Memory B cell (primary cell): ENCODE measurements at places on chromosomes 6 and 20.

- H3K27me3 ChIP-seq: peaks cover 21% of the 10 kb centered on the region
- H3K4me1 ChIP-seq: peaks cover 4% of the 10 kb centered on the region
- peak overlapping the region; percentile 65 for H3K4me3 ChIP-seq
- DNase-seq: no peak
- H3K36me3 ChIP-seq: no peaks in the 10 kb centered on the region
Observed at GRCh38 chr6:28648878-28649375, 123.2 kb downstream of the GPX5 start.

DNA sequence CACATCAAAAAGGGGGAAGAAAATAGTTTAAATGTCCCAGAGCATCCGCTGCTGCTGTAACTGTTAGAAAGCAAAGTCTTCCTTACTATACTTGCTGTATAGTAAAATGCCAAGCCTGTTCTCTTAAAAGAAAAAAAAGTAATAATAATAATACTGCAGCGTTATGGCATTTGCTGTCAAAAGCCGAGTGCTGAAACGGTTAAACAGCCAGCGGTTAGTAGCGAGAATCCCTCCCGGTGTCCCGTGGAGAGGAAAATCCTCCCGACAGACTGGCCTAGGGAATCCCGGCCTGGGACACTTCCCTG, 19.5 kb upstream of the NFATC2 start:
- no peak for DNase-seq

- no peak overlapping the region for H3K4me3 ChIP-seq
- H3K4me1 ChIP-seq: peaks cover 4% of the 10 kb centered on the region
- H3K27ac ChIP-seq: no peak overlapping the region
- peaks cover 4% of the 10 kb centered on the region for H3K36me3 ChIP-seq
Observed at GRCh38 chr6:42740725-42741124, 5.2 kb downstream of the TBCC start.

DNA sequence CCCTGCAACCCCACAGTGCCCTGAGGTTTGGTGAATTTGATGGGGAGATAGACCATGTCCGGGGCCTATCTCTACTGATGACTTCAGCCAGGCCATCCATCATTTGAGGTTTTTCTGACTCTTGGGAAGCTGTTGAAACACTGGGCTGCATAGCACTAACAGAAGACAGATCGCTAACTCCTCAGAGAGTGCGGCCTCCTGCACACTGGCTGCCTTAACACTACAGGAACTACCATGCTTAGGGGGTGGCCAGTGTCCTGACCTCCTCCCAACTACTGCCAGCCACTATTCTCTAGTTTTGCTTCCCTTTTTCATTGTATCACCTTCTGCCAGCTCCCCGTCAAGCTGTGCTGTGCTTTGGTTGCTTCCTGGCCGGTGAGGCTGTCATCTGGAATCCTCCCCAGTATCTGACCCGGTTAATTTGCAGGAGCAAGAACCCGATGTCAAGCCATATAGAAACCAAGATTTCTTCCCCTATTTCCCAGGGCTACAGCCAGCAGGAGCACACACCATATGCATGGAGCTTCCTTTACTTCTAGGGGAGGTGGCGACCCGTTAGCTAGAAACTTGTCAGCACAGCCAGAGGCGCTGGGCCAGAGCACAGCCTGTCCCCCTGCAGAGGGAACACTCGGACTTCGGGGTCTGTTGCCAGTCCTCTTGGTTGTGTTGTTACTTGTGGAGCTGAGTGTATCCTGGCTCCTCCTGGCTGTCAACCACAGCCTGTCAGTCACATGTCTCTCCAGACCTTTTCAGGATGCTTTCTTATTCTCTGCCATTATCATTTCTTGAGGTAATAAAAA, 57.3 kb upstream of the TRAF3IP2 start:
- no peak overlapping the region for H3K4me3 ChIP-seq
- H3K27me3 ChIP-seq: no peaks in the 10 kb centered on the region
- H3K36me3 ChIP-seq: peaks cover 10% of the 10 kb centered on the region
- peaks cover 3% of the 10 kb centered on the region for H3K4me1 ChIP-seq
- peak overlapping the region; percentile 6 for H3K27ac ChIP-seq

GRCh38 chr6:55674672-55675071, 95.7 kb upstream of the HMGCLL1 start:
- no peaks in the 10 kb centered on the region for H3K4me1 ChIP-seq
- no peaks in the 10 kb centered on the region for H3K36me3 ChIP-seq
- no peak overlapping the region for H3K4me3 ChIP-seq
- no peak for DNase-seq

GRCh38 chr6:87766211-87766610, 64.2 kb upstream of the AKIRIN2 start:
- H3K27ac ChIP-seq: no peak overlapping the region
- H3K4me1 ChIP-seq: no peaks in the 10 kb centered on the region
- DNase-seq: no peak

DNA sequence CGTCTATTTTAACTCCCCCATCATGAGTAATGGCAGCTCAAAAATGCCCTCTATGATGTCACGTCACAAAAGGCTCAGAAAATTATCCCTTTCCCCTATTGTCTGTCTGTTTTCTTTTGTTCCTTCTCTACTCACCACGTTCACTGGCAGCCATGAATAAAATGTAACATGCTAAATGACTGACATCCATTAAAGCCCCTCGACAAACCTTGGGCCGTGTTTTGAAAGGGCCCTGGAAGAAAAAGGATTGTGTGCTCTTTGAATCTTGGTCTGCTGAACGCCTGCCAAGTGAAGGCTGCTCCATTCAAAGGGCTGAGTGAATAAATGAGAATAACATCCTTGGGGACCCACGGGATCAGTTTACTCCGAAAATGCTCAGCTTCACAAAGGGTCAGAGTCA, 118.7 kb downstream of the RPS12 start:
- peaks cover 3% of the 10 kb centered on the region for H3K4me1 ChIP-seq
- H3K4me3 ChIP-seq: no peak overlapping the region
- H3K36me3 ChIP-seq: no peaks in the 10 kb centered on the region
- peaks cover 14% of the 10 kb centered on the region for H3K27me3 ChIP-seq
- H3K27ac ChIP-seq: no peak overlapping the region

DNA sequence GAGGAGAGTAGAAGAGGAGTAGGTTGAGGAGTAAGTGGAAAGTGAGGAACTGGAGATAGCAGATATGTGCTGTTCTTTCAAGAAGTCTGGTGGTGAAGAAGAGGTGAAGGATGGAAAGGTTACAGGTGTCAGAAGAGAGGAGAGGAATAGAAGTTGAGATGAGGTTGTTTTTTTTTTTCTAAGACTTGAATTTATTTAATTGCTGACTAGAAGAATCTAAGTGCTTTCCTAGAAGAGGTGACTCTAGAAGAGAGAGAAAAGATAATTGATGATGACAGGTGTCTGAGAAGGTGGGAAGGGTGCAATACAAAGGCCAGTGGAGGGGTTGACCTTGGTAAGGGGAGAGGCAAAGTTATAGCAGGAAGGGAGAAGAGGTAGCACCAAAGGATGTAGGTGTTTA, 25.6 kb downstream of the NDUFAF5 start:
- H3K4me3 ChIP-seq: no peak overlapping the region
- DNase-seq: no peak
- no peaks in the 10 kb centered on the region for H3K4me1 ChIP-seq
- H3K36me3 ChIP-seq: peaks cover 13% of the 10 kb centered on the region
- no peaks in the 10 kb centered on the region for H3K27me3 ChIP-seq

GRCh38 chr20:59948828-59949720, 8.9 kb downstream of the FAM217B start:
- peak overlapping the region; percentile 56 for H3K27ac ChIP-seq
- H3K4me3 ChIP-seq: no peak overlapping the region
- peaks cover 7% of the 10 kb centered on the region for H3K36me3 ChIP-seq
- H3K4me1 ChIP-seq: peaks cover 4% of the 10 kb centered on the region

- H3K4me1 ChIP-seq: no peaks in the 10 kb centered on the region
- H3K27ac ChIP-seq: no peak overlapping the region
- no peak for DNase-seq
- H3K27me3 ChIP-seq: peaks cover 24% of the 10 kb centered on the region
- H3K4me3 ChIP-seq: no peak overlapping the region
Observed at GRCh38 chr20:62430311-62430853, 3.0 kb upstream of the RBBP8NL start.

DNA sequence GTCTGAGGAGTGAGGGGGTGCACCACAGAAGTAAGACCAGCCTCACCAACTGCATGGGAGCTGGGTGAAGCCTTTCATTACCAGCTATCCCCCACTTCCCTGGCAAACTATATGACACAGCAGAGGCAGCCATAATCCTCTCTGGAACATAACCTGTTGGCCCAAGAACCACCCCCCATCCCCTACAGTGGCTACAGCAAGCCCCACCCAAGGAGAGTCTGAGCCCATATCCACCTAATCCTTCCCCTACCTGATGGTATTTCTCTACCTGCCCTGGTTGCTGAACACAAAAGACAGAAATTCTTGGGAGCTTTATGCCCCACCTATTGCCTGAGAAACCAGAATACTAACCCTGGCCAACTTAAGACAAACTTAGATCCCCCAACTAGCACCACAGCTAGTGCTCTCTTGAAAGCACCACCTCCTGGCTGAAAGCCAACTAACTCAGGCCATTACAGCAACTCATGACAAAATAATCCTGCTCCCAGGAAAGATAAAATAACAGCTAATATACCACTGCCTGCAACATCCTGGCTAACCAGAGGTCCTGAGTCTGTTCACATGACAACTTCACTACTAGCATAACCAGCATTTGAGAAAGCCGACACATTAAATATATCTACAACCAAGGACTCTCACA, 11.2 kb downstream of the RNGTT start:
- H3K4me3 ChIP-seq: no peak overlapping the region
- H3K27me3 ChIP-seq: no peaks in the 10 kb centered on the region
- H3K4me1 ChIP-seq: peaks cover 16% of the 10 kb centered on the region
- no peak overlapping the region for H3K27ac ChIP-seq
- DNase-seq: no peak

DNA sequence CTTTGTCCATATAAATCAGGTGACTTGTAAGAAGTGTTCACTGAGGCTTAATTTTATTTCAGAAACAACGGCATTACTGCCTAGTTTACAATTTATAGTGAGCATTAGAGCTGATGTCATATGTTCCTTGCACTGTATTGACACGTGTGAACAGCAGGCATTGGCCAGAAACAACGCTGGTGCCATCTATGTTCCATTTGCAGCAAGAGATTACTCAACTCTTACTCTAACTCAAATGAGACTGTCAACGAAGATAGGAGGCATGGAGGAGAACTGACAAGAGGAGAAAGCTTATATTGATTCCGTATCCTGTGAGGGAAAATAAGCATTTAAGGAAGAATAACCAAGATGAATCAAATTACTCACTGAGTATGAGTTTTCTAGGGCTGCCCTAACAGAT, 48.4 kb downstream of the MTFR2 start:
- H3K27me3 ChIP-seq: peaks cover 8% of the 10 kb centered on the region
- H3K4me1 ChIP-seq: no peaks in the 10 kb centered on the region
- H3K4me3 ChIP-seq: no peak overlapping the region
- H3K27ac ChIP-seq: no peak overlapping the region
- H3K36me3 ChIP-seq: no peaks in the 10 kb centered on the region

GRCh38 chr6:144908004-144908403, 622.9 kb downstream of the UTRN start:
- H3K4me1 ChIP-seq: no peaks in the 10 kb centered on the region
- no peaks in the 10 kb centered on the region for H3K36me3 ChIP-seq
- no peak overlapping the region for H3K4me3 ChIP-seq
- peaks cover 19% of the 10 kb centered on the region for H3K27me3 ChIP-seq

DNA sequence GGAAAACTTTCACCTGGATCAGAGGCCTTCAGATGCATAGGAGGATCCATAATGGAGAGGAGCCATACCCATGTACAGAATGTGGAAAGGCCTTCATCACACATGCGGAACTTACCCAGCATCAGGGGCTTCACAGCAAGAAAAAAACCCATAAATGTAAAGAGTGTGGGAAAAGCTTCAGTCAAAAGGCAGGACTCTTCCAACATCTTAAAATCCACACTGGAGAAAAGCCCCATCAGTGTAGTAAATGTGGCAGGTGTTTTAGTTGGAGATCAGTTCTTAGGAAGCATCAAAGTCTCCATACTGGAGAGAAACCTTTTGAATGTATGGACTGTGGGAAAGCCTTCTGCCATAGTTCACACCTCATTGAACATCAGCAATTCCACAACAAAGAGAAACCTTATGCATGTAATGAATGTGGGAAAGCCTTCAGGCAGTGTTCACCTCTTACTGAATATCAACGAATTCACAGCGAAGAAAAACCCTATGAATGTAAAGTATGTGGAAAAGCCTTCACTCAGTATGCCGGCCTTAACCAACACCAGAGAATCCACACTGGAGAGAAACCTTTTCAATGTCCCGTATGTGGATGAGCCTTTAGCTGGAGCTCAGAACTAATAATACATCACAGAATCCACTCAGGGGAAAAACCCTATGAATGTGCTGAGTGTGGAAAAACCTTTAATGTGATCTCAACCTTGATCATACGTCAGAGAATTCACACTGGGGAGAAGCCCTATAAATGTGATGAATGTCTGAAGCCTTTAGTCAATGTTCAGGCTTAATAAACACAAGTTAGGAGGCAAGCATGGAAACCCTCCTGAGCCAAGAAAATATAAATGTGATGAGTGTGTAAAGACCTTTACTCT, 36.7 kb upstream of the ZSCAN9 start:
- no peaks in the 10 kb centered on the region for H3K4me1 ChIP-seq
- H3K27ac ChIP-seq: no peak overlapping the region
- H3K27me3 ChIP-seq: no peaks in the 10 kb centered on the region
- no peak overlapping the region for H3K4me3 ChIP-seq
- DNase-seq: no peak

DNA sequence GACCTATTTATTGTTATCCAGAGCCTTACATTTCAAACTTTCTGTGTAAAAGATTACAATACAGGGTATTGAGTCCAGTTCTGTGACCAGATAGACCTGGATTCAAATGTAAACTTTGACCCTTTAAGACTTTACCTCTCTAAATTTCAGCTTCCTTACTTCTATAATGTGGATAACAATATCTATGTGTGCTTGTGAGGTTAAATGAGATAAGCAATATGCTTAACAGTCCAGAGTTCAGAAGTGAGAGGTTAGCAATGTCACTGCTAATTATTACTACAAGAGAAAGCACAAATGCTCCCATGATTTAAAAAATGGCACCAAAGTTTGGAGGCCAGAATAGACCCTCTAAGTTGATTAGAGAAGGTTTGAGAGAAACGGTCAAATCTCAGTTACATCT, 27.5 kb downstream of the EPB41L2 start:
- H3K27ac ChIP-seq: no peak overlapping the region
- H3K27me3 ChIP-seq: no peaks in the 10 kb centered on the region
- peaks cover 4% of the 10 kb centered on the region for H3K36me3 ChIP-seq

DNA sequence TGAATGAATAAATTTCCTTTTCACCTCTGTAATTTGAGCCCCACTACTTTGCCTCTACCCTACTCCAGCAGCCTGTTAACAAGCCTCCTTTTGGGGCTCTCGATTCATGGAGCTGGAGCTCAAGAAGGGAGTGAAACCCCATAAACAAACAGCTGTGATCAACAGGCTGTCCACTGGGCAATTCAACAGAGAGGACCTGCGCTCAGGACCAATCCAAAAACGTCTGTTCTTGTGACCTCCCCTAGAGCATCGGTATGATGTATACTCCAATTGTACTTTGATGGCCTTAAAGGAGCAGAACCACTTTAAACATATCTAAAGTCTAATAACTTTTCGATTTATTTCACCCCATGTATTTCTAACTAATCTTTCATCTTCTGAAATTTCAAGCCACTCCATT, 37.4 kb downstream of the HIVEP2 start:
- DNase-seq: no peak
- H3K4me1 ChIP-seq: peaks cover 28% of the 10 kb centered on the region
- peaks cover 2% of the 10 kb centered on the region for H3K36me3 ChIP-seq
- no peaks in the 10 kb centered on the region for H3K27me3 ChIP-seq
- H3K4me3 ChIP-seq: peak overlapping the region; percentile 89

GRCh38 chr6:28765978-28766351, 157.8 kb downstream of the TRIM27 start:
- no peak for DNase-seq
- H3K4me3 ChIP-seq: no peak overlapping the region
